ENCODE measurements at places on chromosomes 3 and 15. TPM values are rescaled to one million over a fixed set of nuclear protein-coding genes. Genes with fewer than 3 reads are reported as not detected.

Gene ANKRD34C
- 0.25 TPM for total RNA-seq

Gene PLA2G4D
- total RNA-seq = 26.5 TPM

Gene HACD2
- 26.3 TPM for total RNA-seq

Gene LRTM1
- not detected for total RNA-seq

Gene GHRL
- total RNA-seq = not detected

Gene GOLGA8T
- 1.5 TPM for total RNA-seq

DNA sequence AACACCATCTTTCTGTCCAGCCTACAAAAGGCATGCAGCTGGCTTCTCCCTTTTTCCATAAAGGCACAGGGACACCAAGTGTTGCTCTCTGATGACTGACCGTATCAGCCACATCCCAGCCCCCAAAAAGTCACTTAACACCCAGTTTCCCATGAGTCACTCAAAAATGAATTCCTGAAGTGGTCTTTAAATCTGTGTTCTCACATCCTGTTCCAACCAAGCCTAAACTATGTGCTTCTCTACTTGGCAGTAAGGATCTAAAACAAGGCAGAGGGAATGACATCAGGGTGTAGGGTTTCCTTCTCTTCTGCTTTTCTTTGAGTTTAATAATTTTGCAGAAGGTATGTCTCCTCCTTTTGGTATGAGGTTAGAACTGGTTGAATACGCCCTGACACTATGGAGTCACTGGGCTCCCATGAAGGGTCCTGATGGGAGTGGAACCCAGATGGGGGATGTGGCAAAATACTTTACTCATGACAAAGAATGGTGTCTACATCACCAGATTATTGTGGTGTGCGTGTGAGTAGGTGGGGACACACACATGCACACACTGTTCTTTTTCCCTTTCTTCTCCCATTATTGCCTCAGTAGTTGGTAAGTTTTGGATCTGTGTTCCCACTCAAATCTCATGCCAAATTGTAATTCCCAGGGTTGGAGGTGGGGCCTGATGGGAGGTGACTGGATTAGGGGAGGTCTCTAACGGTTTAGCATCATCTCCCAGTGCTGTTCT lies 35.6 kb upstream of the CCK start:
- no peaks in the 10 kb centered on the region for H3K27me3 ChIP-seq
- no peaks in the 10 kb centered on the region for H3K4me1 ChIP-seq
- no peak overlapping the region for H3K27ac ChIP-seq

- no peak for DNase-seq
- H3K36me3 ChIP-seq = no peaks in the 10 kb centered on the region
- H3K4me3 ChIP-seq = no peak overlapping the region
- H3K27ac ChIP-seq = peak overlapping the region; percentile 98
These were observed 10.0 kb downstream of the BHLHE40 start for GRCh38 chr3:4988983-4989834.

DNA sequence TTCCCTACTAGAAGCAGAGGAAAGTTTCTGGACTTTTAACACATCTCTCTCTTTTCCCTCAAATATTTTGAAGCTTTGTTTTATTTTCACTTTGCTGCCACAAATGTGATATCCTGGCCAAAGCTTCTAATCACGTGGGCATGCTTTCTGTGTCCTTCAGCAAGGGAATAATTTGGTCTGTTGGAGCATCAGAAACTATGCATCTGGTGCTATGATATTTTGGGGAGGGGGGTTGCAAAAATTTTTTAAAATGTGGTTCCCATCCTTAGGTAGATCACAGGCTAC lies 254.2 kb downstream of the GAP43 start:
- no peaks in the 10 kb centered on the region for H3K4me1 ChIP-seq
- DNase-seq = no peak
- peak overlapping the region; percentile 9 for H3K4me3 ChIP-seq

- H3K27ac ChIP-seq = no peak within 1 kb of the TSS
- no peak within 1 kb of the TSS for H3K4me3 ChIP-seq
- DNase-seq = no peak
- no peaks in the 10 kb centered on the region for H3K27me3 ChIP-seq
- no peaks in the 10 kb centered on the region for H3K4me1 ChIP-seq
These were observed at the start of gene TMEM89 for GRCh38 chr3:48621461-48621869. TSS of gene TMEM89 (minus strand) at chr3:48621769. CDS start at chr3:48621756, 13 bp downstream.

Measured in vagina (tissue), 2 donors.